ENCODE measurements at places on chromosomes 11 and 22.

- no peak for DNase-seq
Measured at GRCh38 chr11:16584569-16584968, 153.9 kb upstream of the C11orf58 start.

DNA sequence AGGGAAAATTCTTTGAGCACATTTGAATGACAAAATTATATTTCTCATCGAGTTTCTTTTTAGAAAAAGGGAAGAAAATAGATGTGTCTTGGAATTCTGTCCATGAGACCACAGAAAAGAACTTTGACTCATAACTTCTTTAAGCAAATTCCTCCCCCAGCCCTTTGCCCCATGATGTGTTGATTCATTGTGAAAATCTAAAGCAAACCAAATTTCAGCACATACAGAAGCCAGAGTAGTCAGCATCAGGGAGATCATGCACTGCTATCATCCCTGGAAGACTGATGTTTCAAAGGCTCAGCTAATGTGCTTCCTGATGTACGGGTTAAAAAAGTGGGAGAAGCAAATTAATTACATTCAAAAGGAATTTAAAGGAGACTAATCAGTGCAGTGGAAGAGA, 159.7 kb downstream of the FAT3 start:
- DNase-seq, result no peak

GRCh38 chr11:128472128-128473089, 114.9 kb downstream of the ETS1 start:
- DNase-seq, result no peak

DNA sequence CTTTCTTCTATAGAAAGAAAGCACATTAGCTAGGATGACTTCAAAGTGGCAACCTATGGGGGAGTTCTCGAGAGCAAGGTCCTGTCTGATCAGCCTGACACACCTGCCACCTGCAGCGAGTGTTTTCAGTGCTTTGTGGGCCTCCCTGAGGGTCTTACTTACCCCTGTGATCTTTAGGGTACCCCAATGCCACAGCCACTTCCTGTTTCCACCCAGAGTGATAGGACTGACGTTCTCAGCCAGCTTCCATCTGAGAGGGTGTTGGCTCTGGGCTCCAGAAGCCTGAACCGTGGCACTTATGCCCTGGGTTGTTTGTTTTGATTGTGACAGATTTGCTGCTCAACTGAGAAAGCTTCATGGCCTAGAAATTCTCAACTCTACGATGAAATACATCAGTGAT, 21.7 kb upstream of the ANKK1 start:
- DNase-seq, result no peak

GRCh38 chr11:1928470-1928890, 9.0 kb downstream of the TNNT3 start:
- no peak for DNase-seq

- DNase-seq, result no peak
Measured at GRCh38 chr11:117020287-117020686, 77.9 kb downstream of the SIK3 start.

Data from muscle of back (tissue), 13 donors.